ENCODE measurements at places on chromosomes 6 and 20.

GRCh38 chr20:2364044-2364443 lies 16.7 kb upstream of the TGM6 start:
- no peak for DNase-seq

GRCh38 chr6:150354754-150355571 lies 13.8 kb upstream of the IYD start:
- DNase-seq: no peak

DNA sequence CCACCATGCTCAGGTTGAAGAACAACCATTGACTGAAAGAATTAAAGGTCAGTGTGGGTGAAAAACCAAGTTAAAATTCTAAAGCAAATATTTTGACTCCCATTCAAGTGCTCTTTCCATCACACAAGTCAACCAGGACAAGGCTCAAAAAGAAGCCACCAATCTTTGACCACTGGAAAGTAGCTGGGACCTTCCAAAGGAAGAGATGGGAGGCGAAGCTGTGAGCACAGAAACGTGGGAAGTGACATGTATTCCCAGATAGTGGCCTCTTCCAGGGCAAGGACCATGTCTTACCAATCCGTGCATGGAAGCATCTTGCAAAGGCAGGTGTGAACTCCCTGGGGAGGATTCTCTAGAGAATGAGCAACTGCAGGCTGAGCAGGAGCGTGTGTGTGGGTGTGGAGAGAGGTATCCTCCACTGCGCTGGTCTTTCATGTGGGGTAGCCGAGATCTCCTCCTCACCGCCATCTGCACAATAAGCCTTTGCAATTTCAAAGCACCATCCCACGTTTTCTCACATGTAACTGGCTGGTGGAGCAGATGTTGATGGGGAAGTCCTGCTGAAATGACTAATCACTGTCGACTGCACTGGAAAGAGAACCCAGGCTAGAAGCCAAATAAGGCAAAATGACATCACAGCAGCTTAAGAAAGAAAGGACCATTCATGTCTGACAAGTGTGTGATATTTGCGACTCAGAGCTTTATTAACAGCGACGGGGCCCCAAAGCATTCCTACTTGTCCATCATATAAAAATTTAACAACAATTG lies 189.4 kb upstream of the RREB1 start:
- peak; percentile 74 for DNase-seq

DNA sequence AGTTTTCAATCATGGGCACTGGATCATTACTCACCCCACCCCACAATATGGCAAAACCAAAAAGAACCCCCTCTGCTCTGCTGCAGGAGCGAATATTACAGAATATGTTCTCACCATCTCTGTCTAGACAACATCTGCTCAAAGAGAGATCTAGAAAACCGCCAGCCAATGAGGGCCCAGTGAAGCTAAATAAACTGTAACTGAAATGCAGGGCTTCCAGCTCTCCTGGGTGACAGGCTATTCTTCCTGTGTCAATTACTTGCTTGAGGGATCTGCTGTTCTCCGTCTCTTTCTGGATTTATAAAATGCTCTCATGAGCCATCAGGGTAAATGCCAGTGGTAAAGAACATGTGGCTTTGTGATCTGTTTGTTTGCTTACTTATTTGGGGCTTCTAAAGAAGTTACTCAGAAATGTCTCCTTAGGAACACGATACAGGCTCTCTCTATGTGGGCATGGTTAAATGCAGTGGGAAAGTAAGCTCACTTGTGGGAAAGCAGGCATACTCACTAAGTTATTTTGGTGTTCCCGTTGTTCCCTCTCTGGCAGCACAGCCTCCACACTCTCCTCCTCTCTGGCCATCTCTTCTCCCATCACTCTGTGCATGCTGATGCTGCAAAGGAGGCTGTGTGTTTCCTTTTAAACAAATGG lies 44.8 kb downstream of the TTI1 start:
- no peak for DNase-seq

- DNase-seq: no peak
Observed at GRCh38 chr6:46104209-46104608, 25.6 kb upstream of the ENPP4 start.

DNA sequence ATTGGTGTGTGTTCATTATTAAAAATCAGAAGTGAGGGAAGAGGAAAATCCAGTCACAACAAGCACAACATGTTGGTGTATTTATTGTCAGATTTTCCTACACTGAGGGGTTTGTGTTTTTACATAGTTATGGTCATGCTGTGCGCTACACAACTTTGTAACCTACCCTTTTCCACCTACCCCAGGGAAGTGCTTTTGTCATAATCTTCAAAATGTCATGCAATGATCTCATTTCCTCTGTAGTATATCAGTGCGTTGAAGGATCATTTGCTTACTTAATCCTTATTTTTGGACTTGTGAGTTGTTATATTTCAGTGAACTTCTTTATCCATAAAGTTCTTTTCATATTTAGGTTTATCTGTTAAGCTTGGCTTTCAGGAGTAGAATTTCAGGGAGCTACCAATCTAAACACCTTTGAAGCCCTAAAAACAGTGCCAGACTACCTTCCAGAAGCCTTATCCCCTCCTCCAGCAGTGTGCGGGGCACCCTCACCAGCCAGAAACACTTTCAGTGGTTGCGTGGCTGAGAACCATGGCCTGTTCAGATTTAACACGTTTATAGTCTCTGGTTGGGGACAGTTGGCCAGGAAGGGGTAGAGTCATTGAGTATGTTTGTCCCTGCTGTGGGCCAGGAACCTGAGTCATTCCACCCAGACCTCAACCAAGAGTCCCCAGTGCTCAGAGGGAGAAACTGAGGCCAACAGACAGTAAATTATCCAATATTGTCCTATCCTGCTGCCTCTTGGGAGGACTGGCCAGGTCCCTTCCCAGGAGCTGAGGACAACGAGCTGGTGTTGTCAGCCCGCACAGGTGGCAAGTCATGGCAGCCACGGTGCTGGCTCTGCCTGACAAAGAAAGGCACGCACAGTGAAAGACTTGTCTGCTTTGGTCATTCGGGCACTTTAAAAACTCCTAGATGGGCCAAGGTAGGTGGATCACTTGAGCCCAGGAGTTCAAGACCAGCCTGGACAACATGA lies 40.3 kb downstream of the STK35 start:
- DNase-seq: no peak

- DNase-seq: no peak
Observed at GRCh38 chr6:157760589-157761330, 62.3 kb upstream of the SNX9 start.

GRCh38 chr20:31831771-31832306 lies 12.7 kb downstream of the MYLK2 start:
- DNase-seq: no peak
